ENCODE measurements at places on chromosomes 13 and 19. TPM values are rescaled to one million over a fixed set of nuclear protein-coding genes. Genes with fewer than 3 reads are reported as not detected.

GRCh38 chr13:43242040-43242439, 218.7 kb downstream of the DNAJC15 start:
- DNase-seq, result no peak

DNA sequence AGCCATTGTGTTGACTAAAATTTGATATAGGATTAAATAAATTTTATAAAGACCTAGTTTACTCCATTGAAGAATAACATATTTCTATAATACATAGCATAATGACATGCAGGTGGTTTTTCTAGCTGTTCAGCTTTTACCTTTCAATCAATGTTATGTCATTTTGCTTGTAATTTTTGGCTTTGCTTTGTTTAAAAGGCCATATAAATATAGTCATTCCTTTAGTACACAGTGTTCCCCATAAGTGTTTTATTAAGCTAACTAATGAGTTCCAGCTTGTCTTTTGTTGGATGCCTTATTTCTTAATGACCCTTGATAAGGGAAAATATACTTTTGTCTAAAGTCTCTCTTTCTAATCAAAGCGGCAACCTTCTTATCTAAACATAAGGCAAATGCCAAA, 906.3 kb upstream of the GPC6 start:
- DNase-seq, result no peak

GRCh38 chr13:42893214-42893671, 98.8 kb downstream of the EPSTI1 start:
- DNase-seq, result no peak

- DNase-seq, result no peak
Observed at GRCh38 chr13:36528105-36528504, 95.8 kb downstream of the CCNA1 start.

Gene KIR3DL2
- polyA plus RNA-seq, result not detected

Data from left renal pelvis (tissue), 4 donors.